ENCODE measurements at places on chromosomes 2 and 18. TPM values are rescaled to one million over a fixed set of nuclear protein-coding genes. Genes with fewer than 3 reads are reported as not detected.

DNA sequence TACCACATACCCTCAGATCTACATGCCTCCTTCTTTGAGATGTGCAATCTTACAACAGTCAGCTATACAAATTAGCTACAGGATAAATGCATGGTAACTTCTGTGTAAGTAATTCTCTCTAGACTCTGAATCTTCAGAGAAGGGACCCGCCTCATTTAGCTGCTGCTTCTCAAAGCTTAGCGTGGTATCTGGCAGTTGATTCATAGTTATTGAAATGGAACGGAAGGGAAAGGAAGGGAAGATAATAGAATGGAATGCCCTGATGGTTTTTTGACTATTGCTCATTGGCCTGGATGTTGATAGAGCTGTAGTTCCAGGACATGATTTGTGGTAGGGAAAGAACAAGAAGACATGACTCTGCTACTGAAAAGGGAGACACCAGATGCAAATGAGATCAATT lies 498.1 kb upstream of the CRIM1 start:
- DNase-seq, result no peak

- DNase-seq, result no peak
These were observed 609.0 kb upstream of the CELF4 start for GRCh38 chr18:38174594-38174993.

- no peak for DNase-seq
These were observed 1229.1 kb upstream of the ACVR2A start for GRCh38 chr2:146615778-146616177.

DNA sequence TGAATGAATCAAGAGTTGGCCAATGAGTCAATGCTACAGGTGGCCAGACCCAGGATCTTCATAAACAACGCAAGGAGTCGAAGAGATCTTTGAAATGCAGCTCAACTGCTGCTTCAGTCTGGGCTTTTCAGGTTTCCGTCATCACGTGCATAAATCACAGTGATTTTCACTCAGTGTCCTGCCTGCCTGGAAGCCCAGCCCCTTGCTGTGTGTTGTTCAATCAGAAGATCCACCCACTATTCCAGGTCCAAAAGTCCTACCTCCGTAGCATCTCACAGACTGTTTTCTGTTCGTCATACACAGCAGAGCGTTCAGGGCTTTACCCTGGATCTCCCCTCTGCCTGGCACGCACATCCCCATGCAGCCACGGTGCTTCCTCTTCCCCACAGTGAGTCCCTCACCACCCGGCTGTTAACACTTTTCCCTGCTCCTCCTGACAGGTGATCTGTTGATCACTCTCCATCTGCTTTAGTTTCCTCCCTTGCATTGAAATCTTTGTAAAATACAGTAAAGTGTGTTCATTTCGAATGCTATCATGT lies 216.3 kb downstream of the MYT1L start:
- DNase-seq, result no peak

Gene EIF2B4
- total RNA-seq, result 11.2 TPM

Gene PRADC1
- total RNA-seq, result 13.0 TPM
